ENCODE measurements at places on chromosomes 11 and 22.
A peak's percentile ranks its signal among the peaks of the same experiment; 100 is the strongest.

DNA sequence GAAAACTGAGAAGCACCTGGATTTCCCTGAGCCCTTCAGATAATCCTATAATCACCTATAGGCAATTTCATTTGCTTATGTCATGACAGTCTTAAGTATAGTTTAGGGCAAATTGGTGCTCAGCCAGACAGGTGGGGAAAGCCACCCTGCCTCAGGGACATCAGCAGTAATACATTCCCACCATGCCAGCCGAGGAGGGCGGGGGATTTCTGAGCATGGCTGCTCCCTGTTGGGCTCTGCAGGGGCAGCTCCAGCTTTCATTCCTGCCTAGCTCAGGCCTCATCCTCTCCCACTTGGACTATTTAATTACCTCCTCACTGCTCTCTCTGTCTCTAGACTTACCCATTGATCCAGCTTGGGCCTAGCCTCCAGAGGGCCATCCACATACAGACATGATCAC, 9.0 kb upstream of the DRD2 start:
- DNase-seq, result no peak

- DNase-seq, result no peak
Observed at GRCh38 chr11:133606124-133606523, 73.8 kb upstream of the OPCML start.

DNA sequence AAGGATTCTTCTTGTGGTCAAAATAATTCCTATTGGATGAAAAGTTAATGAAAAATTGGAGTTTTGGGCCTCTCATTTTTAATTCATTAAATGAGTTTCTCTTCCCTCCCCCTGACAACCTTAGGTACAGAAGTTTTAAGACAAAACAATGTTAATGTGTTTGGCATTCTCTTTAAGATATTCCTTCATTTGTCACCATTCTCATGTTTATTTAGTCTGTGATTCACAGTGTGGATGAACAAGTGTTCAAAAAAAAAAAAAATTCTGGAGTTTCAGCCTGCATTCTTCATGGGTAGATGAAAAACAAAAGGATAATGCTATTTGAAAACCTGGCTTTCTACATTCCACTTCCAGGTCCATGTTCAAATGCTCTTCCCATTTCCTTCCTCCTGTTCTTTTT, 172.6 kb upstream of the LUZP2 start:
- peak; percentile 9 for DNase-seq

- no peak for DNase-seq
Observed at GRCh38 chr11:66068154-66068821, 1.8 kb upstream of the PACS1 start.

- no peak for DNase-seq
Observed at GRCh38 chr11:120674542-120674941, 163.0 kb downstream of the GRIK4 start.

GRCh38 chr22:20930004-20930403, 12.8 kb downstream of the CRKL start:
- DNase-seq, result no peak

GRCh38 chr11:394034-394857, at the start of gene PKP3:
TSS of gene PKP3 (plus strand) at chr11:394209. CDS start at chr11:394293, 84 bp downstream.
- peak; percentile 95 for DNase-seq

DNA sequence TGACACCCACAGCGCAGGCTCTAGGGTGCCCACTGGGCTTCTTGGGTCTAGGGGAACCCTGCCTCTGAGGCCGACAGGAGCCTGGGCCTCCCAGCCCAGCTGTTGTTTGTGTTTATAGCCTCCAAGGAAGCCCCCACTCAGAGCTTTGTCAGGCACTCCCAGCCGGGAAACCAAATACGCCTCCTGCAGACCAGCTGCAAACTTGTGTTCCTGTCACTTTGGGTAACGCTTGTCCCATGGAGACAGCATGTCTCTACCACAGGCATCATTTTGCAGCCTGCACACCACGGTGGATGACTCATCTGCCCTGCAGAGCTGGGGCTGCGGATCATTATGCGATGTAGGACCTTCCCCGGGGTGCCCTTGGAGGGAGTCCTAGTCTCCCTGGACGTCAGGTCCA, 40.6 kb upstream of the CRYBB3 start:
- no peak for DNase-seq

- DNase-seq, result no peak
Observed at GRCh38 chr22:47601666-47602065, 839.2 kb downstream of the TBC1D22A start.

DNA sequence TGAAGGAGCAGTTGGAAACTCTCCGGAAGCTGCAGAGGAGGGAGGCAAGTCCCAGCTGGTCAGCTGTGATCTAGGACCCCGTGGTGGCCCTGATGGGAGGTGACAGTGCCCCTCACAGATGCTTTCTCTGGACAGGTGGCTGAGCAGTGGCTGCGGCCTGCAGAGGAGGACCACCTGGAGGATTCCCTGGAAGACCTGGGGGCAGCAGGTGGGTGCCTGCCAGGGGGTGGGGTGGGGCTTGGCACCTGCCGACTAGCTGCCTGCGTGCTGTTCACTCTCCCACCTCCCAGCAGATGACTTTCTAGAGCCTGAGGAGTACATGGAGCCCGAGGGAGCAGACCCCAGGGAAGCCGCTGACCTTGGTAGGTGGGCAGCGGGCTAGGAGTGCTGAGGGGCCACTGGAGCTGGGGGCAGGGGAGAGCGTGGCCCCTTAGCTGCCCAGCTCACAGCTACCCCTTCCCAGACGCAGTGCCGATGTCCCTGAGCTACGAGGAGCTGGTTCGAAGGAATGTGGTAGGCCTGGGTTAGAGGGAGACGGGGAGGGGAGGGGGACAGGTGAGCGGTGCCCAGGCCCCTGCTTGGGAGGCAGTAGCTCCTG, 3.1 kb downstream of the SCO2 start:
- no peak for DNase-seq

DNA sequence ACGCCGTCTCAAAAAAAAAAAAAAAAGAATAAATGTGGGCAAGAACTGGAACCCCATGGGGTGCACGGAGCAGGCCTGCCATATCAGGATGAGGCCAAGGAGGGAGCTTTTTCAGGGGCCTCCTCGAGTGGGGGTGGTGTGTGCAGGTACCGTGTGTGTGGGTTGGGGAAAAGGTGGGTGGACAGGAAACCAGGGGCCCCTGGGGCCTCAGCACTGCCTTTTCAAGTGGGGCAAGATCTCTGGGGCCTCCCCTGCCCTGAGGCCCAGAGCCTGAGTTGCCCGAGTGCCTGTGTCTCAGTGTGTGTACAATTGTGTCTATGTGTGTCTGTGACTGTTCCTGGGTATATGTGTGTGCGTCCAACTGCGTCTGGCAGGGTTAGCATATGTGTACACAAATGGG, 23.8 kb downstream of the TEF start:
- DNase-seq, result no peak

Measured in foreskin keratinocyte (primary cell).